ENCODE measurements at places on chromosomes 12 and 14.
A peak's percentile ranks its signal among the peaks of the same experiment; 100 is the strongest.

DNA sequence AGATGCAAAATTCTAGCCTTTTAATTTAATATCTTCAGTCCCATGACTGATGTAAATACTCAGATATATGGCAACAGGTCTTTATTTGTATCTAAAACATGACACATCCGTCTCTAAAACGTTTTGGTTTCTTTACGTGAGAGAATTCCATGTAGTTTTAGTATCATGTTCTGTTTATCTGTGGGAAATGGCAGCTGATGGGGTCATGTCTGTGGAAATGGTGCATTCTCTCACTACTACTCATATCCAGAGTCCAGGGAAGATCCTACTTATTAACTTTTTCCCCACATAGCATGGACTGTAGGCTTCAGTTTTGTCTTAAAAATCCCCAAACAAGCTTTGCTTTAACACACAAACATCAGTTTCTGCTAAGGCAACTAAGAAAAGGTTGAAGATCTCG, 53.8 kb downstream of the SPTLC2 start:
- DNase-seq = no peak

GRCh38 chr12:19068137-19068536, 61.4 kb upstream of the PLEKHA5 start:
- DNase-seq = no peak

DNA sequence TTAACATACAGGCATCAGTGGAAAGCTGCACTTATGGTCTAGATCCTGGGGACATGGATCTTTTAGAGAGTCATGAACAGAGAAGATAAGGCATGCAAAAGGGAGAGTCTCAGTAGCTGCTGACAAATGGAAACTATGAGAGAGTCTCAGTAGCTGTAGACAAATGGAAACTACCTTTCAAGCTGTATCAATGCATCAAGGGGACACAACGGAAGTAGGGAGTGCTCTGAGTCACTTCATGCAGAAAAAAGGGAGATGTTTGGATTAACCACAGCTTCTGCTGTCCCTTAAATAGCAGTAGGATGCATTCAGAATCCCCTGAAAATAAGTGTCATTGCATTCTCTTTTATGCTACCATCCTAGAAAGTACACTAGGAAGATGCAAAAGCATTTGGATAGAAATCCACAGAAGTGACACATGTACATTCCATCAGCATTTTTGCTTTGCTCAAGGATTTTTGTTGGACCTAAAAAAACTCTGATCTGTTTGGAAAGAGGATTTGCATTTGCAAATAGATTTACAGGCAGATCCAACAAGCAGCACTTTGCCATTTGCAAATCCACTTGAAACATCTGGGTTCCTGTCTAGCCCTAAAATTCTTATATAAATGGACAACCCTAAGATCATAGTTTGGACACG, 227.5 kb upstream of the LMO3 start:
- DNase-seq = no peak

- peak; percentile 53 for DNase-seq
Measured at GRCh38 chr14:100070310-100070709, 5.1 kb downstream of the EVL start.

DNA sequence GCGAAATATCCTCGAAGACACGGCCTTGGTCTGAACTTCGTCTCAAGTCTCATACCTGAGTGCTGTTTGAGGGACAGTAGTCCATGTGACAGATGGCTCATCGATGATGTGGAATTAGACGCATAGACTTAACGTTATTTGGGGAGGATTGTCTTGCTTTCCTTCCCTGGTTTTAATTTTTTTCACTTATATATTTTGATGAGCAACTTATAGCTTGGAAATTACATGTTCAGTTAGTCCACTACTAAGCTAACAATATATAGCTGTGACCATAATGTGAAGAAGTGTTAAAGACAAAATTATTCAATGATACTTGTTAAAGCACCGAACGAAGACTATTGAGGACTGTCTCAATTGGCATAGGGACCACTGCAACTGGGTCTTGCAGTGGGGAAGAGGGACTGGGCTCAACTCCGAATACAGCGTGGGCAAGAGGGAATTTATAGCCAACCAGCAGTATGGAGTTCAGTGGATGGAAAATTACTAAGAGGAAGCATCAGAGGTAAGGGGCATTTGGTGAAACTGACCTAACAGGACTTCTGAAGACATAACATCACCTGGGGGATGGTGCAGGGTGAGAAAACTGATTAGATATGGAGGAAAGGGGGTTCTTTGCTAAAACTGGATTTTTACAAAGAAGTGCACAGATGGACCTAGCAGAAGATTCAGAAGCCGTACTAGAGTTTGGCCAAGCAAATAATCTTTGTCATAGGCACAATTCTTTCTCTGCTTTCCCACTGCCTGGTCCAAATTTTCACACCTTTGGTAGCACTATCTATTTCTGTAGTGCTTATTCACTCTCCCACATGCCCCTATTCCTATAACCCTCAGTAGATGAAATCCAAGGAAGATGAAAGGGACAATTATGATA, 910 bp upstream of the TM7SF3 start:
- DNase-seq = no peak

DNA sequence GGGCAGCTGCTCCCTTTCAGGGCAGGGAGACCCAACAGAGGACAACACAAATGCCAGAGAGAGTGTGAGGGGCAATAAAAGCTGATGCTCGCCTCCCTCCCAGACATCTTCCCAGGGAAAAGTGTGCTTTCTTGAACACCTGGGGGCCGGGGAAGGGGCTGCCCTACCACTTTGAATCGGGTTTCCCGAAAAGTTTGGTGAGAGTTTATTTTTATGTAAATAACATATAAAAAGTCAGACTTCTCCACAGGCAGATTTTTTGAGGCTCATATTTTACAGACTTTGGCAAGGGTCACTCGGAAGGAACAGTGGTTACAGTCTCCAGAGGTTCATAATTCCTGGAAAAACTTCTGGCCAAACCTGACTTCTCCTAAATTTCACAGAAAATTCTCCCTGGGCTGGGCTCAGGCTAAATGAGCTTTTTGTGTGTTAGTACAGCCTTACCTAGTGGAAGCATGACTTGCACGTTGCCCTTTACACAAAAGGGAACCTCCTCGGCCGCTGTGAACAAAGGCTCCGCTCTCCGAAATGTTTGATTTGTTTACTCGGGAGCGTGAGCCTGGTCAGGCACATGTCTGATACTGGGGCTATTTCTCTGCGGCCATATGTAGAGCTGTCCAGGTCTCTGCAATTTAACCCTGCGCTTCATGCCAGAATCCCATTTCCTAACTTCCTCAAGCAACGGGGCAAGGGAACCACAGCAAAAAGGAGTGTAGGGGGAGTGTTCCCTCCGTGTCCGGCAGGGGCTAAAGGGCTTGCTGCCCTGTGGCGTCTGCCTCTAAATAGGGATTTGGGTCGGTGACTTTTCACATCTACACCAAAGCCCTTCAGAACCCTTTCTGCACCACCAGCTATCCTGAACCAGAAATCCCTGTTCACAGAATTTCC, 3.4 kb downstream of the RTL1 start:
- no peak for DNase-seq

- DNase-seq = no peak
Measured at GRCh38 chr14:32702562-32702961, 236.1 kb upstream of the NPAS3 start.

GRCh38 chr12:74915718-74916117, 293.9 kb downstream of the KCNC2 start:
- DNase-seq = no peak

DNA sequence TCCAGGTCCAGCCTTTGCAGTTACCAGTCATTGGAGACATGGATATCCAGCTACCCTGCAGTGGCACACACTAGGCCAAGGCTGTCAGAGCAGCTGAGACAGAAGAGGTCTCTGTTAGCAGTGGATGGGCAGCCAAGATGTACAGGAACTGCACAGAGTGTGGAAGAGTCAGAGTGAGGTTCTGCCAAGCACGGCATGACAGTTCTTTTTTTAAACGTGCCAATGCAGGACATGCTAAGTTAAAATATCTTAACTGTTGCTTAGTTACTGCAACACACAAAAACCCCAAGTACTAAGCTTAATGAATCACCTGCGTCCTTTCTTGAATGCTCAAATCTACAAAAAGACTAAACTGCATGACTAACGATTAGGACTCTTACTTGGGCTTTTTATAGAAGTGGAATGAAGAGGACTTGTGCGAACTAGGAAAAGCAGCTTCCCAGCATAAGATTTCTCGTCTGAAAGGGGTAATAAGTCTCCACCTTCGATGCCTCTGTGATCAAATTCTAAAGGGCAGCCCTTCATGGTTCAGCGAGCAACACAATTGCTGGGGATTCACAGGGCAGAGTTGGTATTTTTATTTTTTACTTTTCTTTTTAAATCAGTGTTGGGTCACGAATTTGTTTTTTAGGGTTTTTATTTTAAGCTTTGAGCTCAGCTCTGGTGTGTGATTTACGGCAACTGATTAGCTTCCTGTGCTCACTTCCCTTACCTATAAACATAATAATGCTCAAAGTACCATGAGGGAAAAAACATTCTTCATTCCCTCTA, 20.6 kb downstream of the MAPK1IP1L start:
- DNase-seq = no peak
